ENCODE measurements at places on chromosomes 6 and 20.

DNA sequence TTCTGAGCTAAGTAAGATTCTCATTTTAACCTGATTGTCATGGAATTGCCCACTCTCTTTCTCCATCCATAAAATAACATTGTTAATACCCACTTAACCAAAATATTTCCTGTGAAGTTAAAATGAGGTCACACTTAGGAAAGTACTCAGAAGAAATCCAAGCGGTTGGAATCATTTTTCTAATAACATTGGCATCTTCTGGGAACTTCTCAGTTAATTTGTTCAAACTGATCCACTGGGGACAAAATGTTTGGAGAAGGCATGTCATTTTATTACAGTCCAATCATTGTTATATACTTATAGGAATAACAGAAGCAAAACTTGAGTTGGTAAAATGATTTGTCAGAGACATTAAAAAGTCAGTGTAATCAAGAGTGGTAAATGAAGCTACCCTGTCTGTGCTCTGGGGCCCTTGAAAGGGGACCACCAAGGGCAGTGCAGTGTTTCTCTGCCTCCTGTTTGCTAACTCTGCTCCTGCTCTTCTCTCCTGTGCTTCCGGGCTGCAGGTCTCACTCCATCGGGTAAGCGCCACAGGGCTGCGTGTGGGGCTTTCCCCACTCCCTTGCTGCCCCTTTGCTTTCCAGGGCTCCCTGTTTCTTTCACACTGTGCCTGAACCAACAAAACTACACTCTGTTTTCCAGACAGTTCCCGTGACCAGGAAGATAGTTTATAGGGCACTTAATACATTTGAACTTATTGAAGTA is 50.1 kb downstream of the HDDC2 start:
- DNase-seq: no peak

- no peak for DNase-seq
Measured at GRCh38 chr6:129416337-129416990, 293.5 kb downstream of the ARHGAP18 start.

DNA sequence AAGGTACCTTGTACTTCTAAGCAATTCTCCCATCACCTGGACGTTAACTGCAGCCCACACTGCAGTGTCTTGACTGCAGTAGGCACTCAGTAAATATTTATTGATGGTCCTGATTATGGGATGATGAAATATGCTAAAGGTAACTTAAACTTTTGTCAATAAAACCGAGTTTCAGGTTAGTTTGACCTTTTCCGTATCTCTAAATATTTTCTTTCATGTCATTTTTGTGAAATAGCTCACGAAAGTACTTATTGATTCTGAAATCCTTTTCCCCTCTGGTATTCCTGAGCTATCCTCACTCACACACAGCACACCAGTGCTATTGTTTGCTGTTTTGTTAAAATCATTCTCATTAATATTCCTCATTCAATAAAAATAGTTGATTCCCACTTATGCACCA is 149.4 kb upstream of the ESR1 start:
- DNase-seq: no peak

DNA sequence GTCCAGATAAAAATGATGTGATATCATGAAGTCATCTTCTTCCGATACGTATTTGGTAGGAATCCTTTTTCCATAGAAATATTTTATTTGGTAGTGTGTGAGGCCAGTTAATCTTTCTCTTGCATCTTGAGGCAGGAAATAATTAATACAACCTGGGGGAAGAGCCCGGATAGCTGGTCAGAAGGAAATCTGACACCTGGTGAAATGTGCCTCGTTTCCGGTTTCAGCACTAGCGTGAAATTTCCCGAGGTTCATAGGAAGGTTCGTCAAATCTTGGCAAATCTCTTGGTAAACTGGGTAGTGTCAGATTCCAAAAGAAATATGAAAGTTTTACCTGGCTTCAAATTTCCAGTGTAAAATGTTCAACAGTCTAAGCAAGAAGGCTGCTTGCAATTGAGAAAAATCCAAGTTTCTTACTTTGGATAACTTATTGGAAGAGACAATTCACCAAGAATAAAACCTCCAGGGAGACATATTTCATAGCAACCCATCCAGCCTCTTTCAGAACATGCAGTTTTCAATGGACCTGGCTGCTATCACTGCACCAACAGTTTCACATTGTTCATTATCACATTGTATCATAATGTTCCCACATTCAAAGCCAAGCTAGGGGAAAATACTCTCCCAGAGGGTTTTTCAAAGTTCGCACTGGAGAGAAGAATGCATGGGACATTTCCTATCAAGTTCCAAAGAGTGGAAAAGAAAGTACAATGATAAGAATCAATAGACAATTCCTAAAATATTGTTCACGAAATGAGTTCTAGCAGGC is 454.5 kb upstream of the CITED2 start:
- DNase-seq: no peak

GRCh38 chr6:125688138-125688537 is 61.3 kb upstream of the HEY2 start:
- DNase-seq: no peak

DNA sequence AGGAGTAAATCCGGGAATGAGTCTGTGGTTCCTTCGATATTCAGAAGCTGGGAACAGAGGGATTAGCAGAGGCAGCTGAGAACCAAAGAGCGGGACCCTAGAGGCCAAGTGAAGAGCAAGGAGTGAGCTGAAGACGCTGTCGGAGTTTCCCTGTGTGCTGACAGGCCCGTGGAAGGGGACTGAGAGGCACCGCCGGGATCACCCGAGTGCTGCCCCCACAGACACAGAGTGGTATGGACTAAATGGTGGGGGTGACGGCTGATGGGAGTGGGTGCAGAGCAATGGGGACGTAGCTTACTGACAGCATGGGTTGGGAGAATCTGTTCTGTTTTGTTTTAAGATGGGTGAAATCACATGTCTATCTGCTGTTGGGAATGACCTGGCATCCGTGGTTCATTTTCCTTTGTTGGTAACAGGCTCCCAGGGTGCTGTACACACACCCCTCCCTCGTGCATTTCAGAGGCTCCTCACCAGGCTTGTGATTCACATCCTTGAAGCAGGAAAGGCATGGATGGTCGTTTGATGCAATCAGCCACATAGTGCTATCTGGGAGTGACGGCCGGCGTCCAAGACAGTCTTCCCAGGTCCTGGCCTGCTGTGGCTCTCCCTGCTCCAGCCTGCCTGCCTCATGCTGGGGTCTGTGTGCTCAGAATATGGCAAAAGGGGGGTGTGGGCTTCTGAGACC is 97.4 kb downstream of the THBS2 start:
- DNase-seq: no peak

DNA sequence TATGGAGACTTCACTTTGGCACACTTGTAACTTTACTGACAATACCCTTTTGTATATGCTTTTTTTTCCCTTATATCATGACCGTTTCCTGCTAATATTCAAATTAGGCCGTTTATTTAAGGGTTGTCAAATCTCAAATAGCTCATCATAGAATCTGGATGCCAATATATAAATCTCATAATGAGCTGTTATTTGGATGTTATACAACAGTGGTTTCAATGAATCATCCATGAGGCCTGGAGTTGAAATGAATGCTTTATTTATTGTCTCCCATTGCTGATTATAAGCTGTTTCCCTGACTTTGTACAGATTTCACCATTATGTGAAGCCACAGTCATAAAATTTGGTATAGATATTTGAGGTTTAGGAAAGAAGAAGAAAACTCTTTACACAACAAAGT is 256.1 kb downstream of the PLCB1 start:
- DNase-seq: no peak

GRCh38 chr6:147639279-147639678 is 130.8 kb downstream of the SAMD5 start:
- DNase-seq: no peak

GRCh38 chr6:116697480-116697879 is 16.5 kb downstream of the KPNA5 start:
- DNase-seq: no peak

DNA sequence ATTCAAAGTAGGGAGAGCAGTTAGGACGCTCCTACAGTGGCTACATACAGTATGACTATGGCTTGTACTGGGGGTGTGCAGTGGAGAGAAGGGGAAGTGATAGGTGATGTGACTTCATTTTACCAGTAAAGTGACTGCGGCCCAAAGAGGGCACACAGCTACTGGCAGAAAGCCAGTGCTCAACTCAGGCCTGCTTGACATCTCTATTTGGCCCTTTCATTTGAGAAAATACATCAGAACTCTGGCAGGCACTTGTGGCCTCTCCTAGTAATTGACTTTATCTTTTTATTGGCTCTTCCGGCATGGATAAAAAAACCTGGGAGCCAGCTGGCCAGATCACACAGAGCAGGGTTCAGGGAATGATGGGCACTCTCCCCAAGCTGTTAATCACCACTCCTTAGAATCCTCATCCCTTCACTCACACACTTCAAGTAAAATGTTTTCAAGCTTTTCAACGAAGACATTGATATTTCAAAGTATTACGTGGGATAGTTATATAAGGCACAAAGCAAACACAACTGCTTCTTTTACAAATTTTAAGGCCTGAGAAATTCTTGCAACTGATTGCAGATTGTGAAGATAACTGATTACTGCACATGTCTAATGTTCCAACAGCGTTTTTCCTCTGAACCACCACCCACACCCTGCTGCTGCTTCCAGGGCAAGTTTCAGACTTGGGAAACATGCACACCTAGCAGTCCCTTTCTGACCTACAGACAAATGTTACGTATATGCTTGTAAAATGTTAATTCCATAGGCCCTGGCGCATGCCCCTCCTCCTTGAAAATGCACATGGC is 73.5 kb downstream of the TNFRSF21 start:
- no peak for DNase-seq

- no peak for DNase-seq
Measured at GRCh38 chr20:2032168-2032567, 38.3 kb upstream of the PDYN start.

Measured in stimulated activated CD4-positive, alpha-beta T cell treated with anti-CD3 and anti-CD28 coated beads, Interleukin-1b, Interleukin-23, amount 100 ng/mL, for 4 hours (primary cell).